Inflammatory macrophage treated with lipopolysaccharide for 1 hour (primary cell): ENCODE measurements at places on chromosomes 12 and 14.

DNA sequence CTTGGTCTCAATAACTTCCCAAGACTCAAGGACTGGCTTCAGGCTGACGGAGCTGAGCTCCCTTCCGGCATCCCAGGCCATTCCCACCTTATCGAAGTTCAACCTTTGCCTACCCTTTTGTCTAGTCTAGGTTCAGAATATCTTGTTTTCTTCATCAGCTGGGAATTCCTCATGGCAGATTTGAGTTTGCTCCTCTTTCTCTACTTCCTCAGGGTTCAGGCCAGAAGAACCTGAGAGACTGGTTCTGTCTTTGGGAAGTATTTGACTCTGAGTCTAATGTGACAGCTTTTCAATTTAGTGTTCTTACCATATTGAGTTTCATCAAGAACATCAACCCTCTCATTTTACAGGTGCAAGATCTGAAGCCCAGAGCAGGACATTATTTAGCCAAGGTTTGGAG, 2.1 kb downstream of the BIN2 start:
- no peak for DNase-seq

DNA sequence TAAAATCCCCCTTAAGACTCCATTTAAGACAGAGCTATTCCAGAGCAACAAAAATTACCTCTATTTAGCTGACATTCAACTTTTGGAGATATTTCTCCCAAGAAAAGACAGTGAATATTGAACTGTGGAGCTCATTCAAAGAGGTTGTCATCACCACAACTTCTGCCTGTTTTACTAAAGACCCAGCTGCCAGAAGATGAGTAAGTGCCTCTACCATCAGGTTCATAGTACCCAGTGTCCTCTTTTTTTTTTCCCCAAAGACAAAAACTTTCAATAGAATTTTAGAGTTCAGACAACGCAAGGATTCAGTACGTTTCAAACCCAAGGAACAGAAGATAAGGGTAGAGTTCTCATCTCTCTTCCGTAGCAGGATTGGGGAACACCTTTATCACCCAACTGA, 461.3 kb downstream of the BCAT1 start:
- DNase-seq: no peak

GRCh38 chr12:122827258-122827657, 8.0 kb upstream of the HIP1R start:
- no peak for DNase-seq

DNA sequence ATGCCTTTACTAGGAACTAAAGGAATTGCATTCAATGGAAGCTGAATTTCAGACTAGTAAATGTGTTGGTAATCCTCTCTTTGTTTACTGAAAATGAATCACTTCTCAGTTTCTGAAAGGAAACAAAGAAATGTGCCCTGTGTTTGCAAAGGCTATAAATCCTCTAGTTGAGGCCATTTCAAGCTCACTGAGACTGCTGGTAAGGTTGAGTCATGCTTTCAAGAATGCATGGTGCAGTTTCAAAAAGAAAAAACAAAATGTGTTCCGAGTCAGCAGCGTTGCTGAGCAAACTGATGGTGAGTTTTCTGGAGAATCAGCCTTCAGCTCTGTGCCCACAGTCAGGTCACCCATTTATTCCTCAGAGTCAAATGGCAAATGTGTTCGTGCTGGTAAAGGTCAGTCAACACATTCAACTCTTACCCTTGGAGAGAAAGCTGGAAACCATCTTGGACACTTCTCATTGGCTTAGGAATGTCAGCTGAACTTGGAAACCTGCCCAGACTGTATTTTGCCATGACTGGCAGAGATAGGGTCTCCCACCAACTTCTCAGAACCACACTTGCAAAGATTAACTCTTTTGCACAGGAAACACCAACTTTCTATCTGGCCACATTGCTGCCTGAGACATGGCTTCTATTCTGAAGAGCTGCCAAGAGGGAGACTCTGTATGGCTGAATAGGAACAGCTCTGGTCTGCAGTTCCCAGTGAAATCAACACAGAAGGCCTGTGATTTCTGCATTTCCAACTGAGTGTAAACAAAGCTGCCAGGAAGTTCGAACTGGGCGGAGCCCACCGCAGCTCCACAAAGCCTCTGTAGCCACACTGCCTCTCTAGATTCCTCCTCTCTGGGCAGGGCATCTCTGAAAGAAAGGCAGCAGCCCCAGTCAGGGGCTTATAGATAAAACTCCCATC, 484.4 kb downstream of the ATP23 start:
- no peak for DNase-seq

- DNase-seq: no peak
Observed at GRCh38 chr12:78249578-78249977, 418.9 kb downstream of the NAV3 start.

DNA sequence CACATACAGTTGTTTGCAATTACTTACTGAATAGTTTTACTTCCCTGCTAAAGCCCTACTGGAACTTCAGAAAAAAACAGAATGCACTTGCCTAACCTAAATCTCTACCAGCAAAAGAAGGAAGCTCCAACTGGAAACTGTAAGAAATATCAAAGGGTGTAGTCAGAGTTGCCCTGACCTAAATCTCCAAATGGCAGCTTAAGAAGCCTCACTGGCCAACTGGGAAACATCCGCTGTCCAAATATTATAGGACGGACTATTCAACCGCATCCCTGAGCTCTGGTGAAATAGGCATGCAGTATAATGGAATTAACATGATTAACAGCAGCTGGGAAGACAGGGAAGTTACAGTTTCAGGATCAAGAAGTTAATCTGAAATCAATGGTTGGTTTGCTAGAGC, 24.3 kb downstream of the ANAPC7 start:
- DNase-seq: peak; percentile 72

- DNase-seq: peak; percentile 41
Observed at GRCh38 chr12:131672941-131673887, 37.7 kb upstream of the SFSWAP start.

DNA sequence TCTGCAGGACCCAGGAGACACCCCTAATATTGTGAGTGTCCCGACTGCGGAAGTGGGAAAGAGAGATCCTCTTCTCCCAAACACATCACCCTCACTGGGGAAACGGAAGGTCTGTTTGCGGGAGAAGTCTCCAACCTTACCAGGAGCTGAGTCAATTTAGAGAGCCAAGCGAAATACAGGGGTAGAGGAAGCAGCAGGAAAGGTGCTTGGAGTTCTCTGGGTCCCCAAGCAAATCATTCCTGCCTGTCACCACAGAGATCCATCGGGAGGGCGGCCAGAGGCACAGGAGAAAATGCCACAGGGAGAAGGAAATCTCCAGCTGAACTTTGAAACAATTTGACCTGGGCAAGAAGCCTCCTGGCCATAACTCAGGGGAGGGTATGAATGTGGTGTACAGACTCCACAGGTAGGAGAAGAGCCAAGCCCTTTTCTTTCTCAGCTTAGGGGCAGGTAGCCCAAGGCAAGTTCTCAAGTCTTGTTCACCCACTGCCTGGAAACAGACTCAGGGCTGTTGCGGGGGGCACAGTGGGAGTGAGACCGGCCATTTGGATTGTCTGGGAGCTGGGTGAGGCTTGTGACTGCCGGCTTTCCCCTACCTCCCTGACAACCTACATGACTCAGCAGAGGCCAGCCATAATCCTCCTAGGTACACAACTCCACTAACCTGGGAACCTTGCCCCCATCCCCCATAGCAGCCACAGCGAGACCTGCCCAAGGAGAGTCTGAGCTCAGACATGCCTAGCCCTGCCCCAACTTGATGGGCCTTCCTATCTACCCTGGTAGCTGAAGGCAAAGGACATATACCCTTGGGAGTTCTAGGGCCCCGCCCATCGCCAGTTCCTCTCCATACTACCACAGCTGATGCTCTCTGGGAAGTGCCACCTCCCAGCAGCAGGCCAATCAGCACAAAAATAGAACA, 211.9 kb upstream of the ARHGAP5 start:
- no peak for DNase-seq

DNA sequence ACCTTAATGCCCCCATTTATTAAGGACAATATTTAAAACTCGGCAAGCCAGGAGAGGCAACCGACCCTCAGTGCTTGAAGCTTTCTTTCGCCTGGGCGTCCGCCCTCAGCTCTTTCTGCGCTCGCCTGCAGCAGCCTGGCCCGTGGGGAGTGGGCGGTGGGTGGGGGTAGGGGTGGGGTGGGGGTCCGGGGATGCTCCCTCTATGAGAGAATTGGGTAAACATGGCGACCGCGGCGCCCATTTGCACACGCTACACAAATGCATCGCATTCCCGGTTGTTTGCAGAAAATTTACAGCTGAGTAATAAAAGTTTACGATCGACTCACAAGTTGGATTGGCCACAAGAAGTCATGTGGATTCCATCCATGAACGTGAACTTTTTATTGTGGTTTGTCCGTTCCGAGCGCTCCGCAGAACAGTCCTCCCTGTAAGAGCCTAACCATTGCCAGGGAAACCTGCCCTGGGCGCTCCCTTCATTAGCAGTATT, 7.7 kb downstream of the HOXC8 start:
- DNase-seq: no peak
